Skin of body (tissue), 3 donors: ENCODE measurements at places on chromosomes 3 and 15. TPM values are rescaled to one million over a fixed set of nuclear protein-coding genes. Genes with fewer than 3 reads are reported as not detected.

The PP2D1 gene
- total RNA-seq, result not detected

The CYP1A2 gene
- total RNA-seq, result 0.10 TPM

The KCNAB1 gene
- total RNA-seq, result 6.3 TPM

The GAP43 gene
- total RNA-seq, result 1.3 TPM

The TF gene
- 43.0 TPM for total RNA-seq

The RBP2 gene
- not detected for total RNA-seq

The ITGA11 gene
- total RNA-seq, result 5.7 TPM

The PPP1R14D gene
- not detected for total RNA-seq

The LMAN1L gene
- 0.20 TPM for total RNA-seq

The PLA2G4D gene
- total RNA-seq, result 4.8 TPM

The SOX14 gene
- not detected for total RNA-seq

The EFHB gene
- 0.79 TPM for total RNA-seq

The ZDHHC19 gene
- total RNA-seq, result not detected

The ATP10A gene
- 11.7 TPM for total RNA-seq

The INTS14 gene
- 23.9 TPM for total RNA-seq
